ENCODE measurements at places on chromosomes 4 and X.

- no peak for DNase-seq
Measured at GRCh38 chrX:72216973-72217372, 21.9 kb downstream of the ERCC6L start.

- no peak for DNase-seq
Measured at GRCh38 chr4:74016068-74016467, 17.6 kb upstream of the CXCL5 start.

DNA sequence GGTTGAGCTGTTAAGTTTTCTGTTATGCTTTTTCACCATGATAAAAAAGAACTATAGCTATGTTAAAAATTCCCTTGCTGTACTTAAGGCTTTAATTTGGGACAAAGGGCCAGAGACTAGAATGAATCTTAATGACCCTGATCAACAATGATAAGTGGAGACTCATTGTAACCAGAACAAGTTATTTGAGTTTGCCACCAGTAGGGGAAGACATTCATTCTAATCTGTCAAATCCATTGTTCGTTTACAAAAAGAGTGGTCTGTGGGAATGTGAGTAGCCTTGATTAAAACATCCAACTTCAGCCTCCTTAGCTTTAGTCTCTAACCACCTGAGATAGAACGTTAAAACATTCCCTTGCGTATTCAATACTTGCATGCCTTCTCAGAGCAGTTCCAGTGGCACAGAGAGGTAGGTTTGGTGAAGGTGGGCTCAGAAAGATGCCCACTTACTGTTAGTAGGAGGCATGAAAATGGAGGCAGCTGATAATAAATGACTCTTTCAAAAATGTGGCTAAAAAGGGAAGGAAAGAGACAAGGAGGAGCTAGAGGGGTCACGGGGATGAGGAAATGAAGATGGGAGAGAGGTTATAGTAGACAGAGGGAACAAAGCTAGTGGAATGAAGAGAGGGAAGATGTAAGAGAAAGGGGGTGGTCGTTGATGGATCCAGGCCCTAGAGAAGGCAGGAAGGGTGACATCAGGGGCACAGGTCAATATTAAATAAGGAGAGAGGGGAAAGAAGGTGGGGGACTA, 66.2 kb downstream of the EGF start:
- no peak for DNase-seq

GRCh38 chr4:102466298-102466697, 34.9 kb upstream of the NFKB1 start:
- no peak for DNase-seq

DNA sequence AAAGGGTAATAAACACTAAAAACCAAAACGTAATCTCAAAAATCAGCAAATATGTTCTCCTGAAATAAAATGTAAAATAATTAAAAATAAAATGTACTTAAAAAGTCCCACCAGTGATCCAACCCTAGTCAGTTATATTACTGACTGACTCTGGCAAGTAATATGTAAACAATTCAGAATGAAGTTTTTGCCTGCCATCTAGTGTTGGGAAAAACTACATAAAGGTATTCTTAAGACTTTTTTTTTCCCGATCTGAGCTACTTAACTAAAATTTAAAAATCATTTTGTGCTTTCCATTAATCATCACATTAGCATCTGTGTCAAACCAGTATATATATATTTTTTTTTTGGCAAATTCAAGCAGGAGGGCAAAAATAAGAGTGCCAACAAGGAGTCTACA, 24.0 kb downstream of the RCHY1 start:
- DNase-seq: no peak

DNA sequence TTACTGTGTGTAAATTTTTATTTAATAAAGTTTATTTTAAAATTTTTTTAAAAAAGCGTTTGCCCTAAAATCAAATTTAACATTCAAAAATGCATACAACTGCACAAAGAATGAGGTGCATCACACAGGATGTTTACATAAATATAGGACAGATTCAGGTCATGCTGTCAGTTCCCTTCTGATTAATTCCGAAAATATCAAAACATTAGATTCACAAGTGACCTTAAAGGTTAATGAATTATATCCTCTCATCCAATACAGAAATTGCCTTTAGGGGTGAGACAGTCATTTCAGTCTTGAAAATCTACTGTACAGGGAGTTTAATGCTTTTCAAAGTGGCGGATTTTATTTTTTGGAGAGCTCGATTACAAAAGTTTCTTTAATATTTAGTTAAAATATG, 208.7 kb upstream of the FTHL17 start:
- DNase-seq: no peak

DNA sequence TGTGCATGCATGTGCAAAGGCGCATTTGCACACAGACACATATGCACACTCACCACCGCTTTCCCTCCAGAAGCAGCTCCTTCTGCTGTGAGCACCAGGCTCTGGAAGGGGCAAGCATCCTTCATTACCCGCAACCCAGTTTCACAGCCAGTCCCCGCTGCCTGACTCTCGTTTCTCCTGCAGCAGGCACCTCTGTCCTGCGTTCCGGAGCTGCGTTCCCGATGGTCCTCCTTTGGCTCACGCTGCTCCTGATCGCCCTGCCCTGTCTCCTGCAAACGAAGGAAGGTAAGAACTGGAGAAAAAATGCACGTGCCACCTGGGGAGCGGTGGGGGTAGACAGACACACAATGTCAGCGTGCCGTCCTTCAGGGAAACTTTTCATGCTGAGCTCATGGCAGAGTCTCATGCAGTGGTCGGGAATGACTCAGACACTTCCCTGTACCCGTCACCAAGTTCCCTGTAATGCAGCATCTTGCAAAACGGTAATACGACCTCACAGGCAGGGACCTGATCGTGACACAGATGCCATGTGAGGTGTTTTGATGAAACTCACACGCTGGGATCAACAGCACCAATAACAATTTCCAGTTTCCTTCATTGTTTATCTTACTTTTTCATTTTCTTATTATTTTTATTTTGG, 5.1 kb downstream of the IL3RA start:
- DNase-seq: no peak

DNA sequence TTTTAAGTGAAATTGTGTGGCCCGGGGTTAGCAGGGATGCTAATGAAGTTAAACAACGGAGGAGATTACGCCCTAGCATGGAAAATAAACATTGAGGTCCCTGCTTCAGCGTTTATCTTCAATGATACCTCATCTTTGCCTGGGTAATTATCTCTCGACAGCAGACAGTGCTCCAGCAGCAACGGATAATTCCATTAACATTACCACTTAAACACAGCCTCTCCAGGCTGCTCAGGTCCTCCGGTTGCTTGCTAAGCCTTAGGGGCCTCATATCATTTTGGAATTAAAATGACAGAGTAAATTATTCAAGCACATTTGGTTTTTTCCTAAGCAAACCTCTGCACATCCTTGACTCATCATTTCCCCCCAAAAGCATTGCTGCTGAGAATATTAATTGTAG, 281.5 kb upstream of the KLF3 start:
- no peak for DNase-seq

GRCh38 chr4:156201050-156201449, 247.4 kb upstream of the CTSO start:
- DNase-seq: no peak

DNA sequence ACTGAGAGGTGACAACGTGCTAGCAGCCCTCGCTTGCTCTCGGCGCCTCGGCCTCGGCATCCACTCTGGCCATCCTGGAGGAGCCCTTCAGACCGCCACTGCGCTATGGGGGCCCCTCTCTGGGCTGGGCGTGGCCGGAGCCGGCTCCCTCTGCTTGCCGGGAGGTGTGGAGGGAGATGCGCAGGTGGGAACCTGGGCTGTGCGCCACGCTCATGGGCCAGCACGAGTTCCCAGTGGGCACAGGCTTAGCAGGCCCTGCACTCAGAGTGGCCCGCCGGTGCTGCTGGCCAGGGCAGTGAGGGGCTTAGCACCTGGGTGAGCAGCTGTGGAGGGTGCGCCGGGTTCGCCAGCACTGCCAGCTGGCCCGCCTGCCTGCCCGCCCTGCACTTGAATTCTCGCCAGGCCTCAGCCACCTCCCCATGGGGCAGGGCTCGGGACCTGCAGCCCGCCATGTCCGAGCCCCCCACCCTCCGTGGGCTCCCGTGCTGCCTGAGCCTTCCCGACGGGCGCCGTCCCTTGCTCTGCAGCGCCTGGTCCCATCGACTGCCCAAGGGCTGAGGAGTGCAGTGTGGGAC, 148.0 kb downstream of the RAPGEF2 start:
- no peak for DNase-seq

GRCh38 chr4:101853691-101854090, 63.2 kb downstream of the BANK1 start:
- DNase-seq: no peak

DNA sequence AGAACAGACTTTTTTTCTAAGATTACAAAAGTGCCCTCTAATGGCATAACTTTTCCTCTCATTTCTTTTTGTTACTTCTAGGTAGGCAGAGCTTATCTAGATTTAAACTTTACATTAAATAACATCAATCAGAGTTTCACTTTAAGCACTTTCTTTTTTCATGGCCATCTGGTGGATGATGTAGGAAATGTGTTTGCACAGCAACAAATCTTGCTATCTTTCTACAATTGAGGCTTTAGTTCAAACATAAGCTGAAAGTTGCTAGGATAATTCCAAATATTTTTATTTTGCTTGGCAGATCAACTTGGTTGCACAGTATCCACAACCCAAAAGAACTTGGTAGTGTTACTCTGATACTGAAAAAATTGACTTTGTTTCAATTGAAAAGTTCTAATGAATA, 22.0 kb downstream of the NDNF start:
- DNase-seq: no peak

GRCh38 chrX:118637997-118638396, 89.4 kb upstream of the IL13RA1 start:
- no peak for DNase-seq

DNA sequence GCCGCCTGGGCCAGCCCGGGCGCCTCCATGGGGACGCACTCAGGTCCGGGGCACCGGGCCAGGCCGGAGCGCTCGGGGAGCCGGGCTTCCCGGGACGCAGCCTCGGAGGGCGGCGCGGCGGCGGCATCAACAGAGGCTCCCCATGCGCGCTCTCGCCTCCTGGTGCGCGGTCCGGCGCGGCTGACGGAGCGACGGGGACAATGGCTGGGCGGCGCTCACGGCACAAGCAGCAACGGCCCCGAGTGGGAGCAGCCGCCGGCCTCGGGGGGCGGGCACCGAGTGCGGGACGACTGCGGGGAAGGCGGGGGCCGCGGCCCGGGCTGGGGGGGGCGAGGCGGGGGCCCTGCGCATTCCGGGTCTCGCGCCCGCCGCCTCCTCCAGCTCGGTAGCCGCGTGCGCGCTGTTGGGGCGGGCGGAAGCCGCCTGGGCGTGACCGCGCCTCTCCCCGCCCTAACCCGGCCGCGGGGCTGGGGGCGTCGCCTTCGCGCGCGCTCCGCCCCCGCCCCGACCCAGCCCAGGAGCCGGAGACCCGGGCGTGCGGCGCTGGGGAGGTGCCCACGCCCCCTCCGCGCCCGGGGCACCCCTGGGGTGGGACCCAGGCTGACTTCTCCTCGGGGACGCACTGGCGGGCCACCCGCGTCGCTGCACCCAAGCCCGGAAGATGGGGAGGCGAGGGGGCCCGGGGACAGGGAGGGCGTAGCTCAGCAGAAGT, at the start of gene PRKX:
TSS of gene PRKX (minus strand) at position 425 of the 712 bp plus-strand sequence. CDS start at position 29, 396 bp downstream.
- peak; percentile 28 for DNase-seq

DNA sequence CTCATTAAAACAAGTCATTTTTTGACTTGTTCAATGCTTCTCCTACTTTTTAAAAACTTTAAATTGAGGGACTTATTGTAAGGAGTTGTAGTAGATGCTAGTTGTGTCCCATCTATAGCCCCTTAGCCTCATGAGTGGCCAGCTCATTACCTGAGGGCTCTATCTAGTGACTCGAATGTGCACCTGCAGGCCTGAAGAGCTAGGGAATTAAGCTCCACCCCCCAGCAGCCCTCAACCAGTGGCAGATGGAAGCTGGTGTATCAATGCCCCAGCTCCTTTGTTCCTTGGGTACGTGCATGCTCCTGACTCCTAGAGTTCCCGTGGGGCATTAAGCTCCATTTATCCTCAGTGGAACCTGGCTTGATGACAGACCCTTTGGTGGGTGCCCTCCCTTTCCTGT, 146.7 kb upstream of the FAM9B start:
- no peak for DNase-seq

DNA sequence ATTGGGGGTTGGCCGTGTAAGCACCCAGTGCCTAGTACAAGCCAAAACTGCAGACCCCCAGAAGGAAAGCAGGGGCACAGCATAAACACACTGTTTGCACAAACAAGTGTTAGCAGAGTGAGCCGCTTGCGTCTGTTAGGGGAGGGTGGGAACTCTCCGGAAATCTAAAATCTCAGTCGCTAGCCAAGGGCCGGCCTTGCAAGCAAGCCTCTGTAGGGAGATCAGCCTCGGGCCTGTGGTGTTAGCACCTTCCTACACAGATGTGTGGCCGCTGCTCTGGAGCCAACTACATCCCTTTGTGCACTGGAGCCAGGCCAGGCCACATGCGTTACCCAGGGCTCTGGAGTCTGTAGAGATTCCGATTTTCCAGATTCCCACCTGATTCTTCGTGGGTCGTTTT, 67.1 kb downstream of the GPR143 start:
- DNase-seq: no peak

DNA sequence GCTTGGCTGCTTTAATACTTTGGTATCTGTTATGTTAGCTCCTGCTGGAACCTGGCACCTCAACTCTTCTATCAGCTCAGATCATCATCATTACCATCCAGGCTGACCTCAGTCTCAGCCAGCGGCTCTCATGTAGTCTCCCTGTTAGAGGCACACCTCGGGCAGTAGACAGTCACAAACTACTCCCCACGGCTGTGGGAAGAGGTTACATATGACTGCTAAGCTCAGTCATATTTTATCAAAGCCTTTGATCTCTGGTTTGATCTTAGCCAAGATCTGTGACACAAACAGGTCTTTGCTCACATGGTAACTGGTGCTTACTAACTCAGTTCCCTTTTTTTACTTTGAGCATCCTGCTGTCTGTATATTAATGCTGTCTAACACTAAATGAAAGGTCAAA, 384.9 kb downstream of the CENPC start:
- DNase-seq: no peak

DNA sequence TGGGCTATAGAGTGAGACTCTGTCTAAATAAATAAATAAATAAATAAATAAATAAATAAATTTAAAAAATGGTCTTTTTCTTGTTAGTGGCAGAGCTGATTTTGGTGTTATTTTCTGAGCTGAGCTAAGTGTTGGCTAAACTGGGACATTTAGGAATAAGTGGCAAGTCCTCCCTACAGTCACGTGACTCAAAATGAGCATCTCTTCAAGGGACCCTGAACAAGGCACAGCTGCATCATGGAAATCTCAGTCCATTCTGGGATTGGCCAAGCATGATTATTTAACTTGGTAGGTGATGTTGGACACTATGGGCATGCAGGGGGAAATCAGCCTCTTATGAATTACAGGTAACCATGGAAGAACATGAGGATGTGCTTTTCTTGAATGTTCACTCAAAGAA, 42.0 kb downstream of the HAND2 start:
- DNase-seq: no peak

DNA sequence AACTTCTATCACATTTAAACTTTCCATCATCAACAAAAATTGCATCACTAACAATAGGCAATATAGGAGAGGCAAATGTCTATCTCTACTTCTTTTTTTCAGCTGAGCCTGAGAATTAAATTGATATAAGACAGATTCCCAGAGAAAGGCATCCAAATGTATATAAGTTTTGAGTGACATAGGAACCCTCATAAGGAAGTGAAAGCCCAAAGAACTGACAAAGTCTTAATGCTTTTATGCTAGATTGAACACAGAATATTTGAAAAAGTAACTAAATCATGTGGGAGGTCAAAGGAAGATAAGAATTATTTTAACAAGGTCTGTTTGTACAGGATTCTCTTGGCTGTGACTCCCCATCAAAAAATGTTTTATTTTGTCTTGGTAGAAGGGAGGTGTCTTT, 714.9 kb downstream of the GRXCR1 start:
- no peak for DNase-seq

GRCh38 chrX:149818652-149819051, 36.9 kb downstream of the MAGEA9 start:
- no peak for DNase-seq
